Cardiac septum (tissue), 1 donor: ENCODE measurements at places on chromosomes 6 and 20.

- no peak for DNase-seq
Observed at GRCh38 chr20:62516338-62516737, 40.5 kb upstream of the GATA5 start.

DNA sequence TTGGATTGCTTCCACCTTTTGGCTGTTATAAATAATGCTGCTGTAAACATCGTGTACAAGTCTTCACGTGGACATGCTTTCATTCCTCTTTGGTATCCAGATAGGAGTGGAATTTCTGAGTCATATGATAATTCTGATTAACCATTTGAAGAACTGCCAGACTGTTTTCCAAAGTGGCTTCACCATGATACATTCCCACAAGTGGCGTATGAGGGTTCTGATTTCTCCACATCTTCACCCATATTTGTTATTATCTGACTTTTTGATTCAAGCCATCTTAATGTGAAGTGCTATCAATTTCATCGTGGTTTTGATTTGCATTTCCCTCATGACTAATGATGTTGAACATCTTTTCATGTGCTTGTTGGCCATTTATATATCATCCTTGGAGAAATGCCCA, 2.9 kb upstream of the SNRPB start:
- DNase-seq, result no peak

DNA sequence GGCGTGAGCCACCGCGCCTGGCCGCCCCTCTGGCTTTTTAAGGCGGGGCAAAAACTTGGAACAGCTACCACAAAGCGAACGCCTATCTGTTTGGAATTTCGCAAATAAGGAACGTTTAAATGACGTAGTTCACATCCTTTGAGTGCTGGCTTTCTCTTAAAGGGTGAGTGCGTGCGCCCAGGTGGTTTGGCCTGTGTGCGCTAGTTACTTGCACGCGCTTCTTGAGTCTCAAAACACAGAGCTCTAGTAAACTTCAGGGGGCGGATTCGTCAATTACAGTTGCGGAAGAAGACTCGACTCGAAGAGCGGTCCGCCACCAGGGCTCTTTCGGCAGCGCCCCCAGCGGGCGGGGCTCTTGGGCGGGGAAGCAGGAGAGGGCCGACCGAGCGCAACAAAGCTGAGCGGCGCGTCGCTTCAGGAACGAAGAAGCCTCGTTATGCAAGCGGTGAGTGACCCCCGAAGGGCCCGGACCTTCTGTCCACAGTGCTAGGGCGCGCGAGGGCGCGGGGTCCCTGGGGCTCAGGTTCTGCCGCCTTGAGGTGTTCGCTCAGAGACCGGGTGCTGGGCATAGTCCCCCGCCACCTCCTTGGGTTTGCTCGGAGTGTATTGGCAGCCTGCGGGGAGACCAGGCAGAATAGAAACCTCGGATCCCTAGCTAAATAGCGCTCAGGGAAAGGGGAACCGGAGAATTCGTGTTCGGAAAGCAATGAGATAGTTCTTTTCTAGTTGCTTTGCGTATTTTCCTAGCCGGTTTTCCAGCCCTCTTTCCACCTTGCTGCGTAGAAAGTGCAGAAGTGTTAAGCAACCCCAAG, at the start of gene SYCP2L:
Gene SYCP2L, plus strand, starts transcription at position 362 of the 812 bp plus-strand sequence. Its CDS starts 75 bp downstream, at position 437.
- DNase-seq, result no peak

DNA sequence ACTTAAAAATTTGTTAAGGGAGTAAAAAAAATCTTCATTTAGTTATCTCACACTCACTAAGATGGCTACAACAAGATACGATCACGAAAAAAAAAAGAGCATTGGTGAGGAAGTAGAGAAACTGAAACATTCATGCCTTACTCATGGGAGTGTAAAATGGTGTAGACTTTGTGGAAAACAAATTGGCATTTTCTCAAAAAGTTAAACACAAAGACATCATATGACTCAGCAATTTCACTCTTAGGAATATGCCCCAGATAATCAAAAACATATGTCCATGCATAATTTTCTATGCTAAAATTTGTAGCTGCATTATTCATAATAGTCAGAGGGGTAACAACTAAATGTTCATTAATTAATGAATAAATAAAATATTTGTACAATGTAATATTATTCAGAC, 120.9 kb upstream of the IRAK1BP1 start:
- no peak for DNase-seq

DNA sequence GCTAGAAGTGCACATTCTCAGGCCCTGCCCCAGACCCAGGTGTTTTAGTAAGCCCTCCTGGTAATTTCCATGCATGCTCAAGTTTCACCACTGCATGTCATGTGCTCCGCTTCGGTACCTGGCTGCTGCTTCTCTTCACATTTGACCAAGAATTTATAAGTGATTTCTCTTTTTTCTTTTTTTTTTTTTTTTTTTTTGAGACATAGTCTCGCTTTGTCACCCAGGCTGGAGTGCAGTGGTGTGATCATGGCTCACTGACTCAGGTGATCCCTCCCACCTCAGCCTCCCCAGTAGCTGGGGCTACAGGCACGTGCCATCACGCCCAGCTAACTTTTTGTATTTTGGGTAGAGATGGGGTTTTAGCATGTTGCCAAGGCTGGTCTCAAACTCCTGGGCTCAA, 16.0 kb downstream of the TM9SF4 start:
- DNase-seq, result no peak

GRCh38 chr20:35226126-35226883, at the start of gene MMP24:
Gene MMP24 (plus strand): TSS chr20:35226690. CDS start chr20:35226739, 49 bp downstream.
- DNase-seq, result no peak

DNA sequence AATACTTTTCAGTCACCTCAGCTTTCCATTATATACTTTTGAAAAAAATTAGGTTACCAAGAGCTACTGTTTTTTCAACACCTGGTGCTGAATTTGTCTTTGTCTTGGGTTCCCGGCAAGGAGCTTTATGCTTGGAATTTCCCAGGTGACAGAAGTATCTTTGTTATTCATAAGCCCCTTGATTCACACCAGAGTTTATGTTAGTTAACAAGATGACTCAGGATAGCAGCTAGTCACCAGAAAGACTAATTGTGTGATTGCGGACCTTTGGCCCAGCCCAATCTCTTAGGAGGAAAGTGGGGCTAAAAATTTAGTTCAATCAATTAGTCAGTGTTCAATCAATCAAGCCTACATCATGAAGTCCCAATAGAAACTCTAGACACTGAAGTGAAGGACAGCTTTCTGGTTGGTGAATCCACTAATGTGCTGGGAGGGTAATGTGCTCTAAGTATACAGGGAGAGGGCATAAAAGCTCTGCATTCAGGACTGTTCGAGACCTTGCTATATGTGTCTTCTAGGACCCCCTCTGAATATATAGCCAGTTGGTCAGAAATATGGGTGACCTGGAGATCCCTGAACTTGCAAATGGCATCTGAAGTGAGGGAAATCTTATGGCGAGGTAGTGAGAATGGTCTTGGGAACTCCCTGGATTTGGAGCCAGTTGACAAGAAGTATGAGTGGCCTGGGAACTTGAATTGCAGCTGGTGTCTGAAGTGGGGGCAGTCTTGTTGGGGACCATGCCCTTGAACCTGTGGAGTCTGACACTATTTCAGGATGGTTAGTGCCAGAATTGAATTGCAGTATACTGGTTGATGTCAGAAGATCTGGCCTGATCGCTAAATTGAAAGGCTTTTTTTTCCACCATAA, 16.2 kb downstream of the TMEM30A start:
- DNase-seq, result no peak

DNA sequence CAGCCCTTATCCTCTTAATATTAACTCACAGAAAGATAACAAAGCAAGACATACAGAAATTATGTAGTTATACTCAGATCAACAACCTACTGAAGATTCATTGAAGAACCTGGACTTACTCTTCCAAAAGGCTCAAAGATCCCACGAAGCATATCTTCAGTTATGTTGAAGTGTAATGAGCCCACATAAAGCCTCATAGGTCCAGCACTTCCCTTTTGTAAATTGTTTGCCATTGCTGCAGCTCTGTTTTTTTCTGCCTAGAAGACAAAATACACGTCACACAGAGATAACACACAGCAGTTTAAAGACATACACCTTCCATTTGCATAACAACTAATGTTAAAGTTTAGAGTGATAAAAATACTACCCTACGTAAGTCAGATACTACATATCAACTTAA, 20.4 kb downstream of the RBM39 start:
- DNase-seq, result no peak

GRCh38 chr6:28497306-28497705, 18.3 kb downstream of the GPX6 start:
- DNase-seq, result no peak

- DNase-seq, result no peak
Observed at GRCh38 chr6:134079406-134079921, 27.0 kb upstream of the SLC2A12 start.

- DNase-seq, result no peak
Observed at GRCh38 chr20:19969106-19969505, 48.1 kb upstream of the NAA20 start.

- no peak for DNase-seq
Observed at GRCh38 chr20:23820493-23820892, 6.0 kb downstream of the CST2 start.

DNA sequence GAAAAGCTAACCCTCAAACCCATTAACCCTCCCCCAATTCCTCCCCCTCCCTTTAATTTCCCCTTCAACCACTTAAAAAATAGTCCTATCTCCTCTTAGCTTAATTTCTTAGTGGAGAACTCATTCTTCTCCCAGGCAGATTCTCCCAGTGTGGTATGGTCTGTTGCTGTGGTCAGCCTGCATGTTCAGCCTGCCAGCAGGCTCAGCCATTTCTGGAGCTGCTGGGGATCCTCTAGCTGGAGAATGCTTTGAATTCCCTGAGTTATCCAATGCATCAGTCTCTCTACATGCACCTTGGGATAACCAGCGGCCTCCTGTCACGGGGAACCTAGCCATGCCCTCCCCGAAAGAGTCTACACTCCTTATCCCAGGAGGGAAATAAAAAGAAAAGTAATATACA, 375.4 kb upstream of the RSPO3 start:
- no peak for DNase-seq

GRCh38 chr6:121504227-121504626, 68.8 kb downstream of the GJA1 start:
- DNase-seq, result no peak

DNA sequence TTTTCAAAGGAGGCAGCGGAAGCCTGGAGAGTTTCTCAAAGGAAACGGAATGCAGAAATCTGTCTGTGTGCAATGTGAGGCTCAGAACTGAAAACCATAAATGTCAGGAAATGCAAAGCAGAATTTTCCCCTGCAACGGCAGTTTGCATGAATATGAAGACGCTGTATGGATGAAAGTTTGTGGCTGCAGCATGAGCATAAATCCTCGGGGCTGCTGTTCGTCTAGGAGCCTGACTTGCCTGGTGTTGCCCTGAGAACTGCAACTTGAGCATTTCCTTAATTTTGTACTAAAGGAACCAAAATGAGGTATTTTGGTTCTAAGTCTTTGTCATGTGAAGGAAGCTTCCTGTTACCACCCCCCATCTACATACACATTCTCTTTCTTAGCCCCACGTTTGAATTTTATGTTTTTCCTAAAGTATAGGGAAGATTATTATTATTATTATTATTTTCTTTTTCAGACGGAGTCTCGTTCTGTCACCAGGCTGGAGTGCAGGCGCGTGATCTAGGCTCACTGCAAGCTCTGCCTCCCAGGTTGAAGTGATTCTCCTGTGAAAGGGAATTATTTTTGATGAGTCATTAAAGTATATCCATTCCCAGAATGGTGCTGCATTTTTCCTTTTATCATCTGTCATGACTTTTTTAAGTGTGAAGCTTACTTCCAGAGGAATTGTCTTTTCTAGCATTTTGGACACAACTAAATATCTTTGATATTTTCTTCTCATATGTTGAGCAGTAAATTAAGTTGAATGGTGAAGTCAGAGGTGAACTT, 33.1 kb downstream of the MTHFD1L start:
- DNase-seq, result no peak

- no peak for DNase-seq
Observed at GRCh38 chr6:124765280-124765679, 197.0 kb upstream of the RNF217 start.

GRCh38 chr6:151796842-151797530, 10.5 kb upstream of the ESR1 start:
- DNase-seq, result no peak

- no peak for DNase-seq
Observed at GRCh38 chr6:163398115-163398514, 16.4 kb upstream of the QKI start.

DNA sequence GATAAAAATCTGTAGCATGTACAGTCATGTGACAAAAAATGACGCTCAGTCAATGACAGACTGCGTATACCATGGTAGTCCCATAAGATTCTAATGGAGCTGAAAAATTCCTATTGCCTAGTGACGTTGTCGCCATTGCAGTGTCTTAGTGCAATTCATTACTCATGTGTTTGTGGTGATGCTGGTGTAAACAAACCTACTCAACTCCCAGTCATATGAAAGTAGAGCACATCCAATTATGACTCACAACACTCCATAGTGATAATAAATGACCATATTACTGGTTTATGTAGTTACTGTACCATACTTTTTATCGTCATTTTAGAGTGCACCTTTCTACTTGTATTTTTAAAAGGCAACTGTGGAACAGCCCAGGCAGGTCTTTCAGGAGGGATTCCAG, 45.0 kb downstream of the TFAP2A start:
- DNase-seq, result no peak

DNA sequence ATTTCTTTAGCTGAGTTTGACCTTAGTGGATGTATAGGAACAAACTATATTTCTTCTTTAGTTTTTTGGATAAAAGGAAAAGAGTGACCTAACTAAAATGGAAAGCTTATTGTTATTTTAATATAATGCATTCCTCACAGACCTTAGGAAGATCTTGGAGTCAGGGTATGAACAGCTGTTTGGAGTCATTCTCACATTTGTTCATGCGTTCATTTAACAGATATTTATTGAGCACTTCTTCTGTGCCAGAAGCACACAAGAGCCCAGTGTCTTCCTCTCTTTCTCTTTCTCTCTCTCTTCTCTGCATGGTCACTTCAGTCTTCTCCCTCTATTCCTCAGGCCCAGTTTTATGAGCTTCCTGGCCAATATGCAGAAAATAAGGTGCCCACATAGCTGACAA, 744.0 kb upstream of the MAP3K7 start:
- no peak for DNase-seq

DNA sequence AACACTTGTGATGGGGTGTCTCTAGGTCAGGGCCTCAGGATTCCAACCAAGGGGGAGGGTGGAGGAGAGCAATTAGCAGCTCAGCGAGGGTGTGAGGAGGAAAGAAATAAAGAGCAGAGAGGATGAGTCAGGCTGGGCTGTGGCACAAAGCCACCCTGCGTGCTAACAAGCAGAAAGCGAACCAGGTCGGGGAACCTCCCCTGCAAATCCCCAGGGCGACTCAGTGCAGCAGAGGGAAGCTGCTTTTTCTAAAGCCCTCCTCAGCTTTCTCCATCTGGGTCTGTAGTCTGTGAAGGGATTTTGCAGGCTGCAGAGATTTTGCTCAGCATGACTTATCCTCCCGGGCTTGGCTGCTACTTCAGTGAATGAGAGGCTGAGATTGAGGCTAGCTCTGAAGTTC, 6.6 kb upstream of the SPO11 start:
- no peak for DNase-seq
